NCI-H2029 treated with DMSO at 0.1 percent for 48 hours (cell line): ENCODE measurements at places on chromosomes 5 and 9.

- DNase-seq, result no peak
Observed at GRCh38 chr5:160488394-160489325, 67.0 kb downstream of the PTTG1 start.

GRCh38 chr5:139640421-139641115, 7.6 kb upstream of the CXXC5 start:
- DNase-seq, result no peak

DNA sequence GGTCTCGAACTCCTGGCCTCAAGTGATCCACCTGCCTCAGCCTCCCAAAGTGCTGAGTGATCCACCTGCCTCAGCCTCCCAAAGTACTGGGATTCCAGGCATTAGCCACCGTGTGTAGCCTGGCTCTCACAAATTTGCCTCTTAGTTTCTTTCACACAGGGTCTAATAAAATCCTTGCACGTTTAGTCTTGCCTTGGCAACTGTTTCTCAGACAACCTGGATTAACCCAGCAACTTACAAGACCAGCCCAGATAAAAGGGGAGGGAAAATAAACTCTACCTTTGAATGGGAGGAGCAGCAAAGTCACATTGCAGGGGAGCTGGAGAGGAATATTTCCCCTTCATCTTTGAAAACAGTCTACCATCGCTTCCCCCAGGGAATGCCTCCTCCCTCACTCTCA, 29.3 kb upstream of the GNA14 start:
- no peak for DNase-seq

DNA sequence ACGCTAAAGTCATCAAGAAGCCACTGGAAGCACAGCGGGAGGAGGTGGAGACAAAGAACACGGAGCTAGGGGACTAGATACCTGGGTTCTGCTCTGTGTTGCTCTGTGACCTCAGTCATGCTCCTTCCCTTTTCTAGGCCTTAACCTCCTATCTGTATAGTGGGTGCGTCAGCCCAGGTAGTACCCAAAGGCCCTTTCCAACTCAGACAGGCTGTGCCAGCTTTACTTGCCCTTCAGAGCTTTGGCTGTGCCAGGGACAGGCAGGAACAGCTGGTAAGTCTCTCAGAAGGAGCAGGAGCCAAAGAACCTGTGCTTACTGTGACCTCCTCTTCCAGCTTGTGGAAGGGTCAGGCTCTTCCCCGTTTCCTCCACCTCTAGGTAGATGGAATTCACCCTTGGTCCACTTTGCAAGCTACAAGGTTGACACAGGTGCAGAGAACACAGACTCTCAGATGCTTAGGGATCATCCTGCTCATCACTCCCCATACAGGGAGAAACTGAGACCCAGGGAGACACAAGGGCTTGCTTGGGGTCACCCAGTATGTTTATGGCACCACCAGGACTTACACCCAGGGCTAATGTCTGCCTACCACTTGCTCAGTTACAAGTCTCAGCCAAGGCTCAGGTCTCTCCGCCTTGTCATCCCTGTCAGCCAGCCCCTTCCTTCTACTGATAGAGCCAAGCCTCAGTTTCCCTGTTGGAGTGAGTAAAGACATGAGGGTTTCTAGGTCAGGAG, 1.7 kb downstream of the CCDC69 start:
- no peak for DNase-seq

DNA sequence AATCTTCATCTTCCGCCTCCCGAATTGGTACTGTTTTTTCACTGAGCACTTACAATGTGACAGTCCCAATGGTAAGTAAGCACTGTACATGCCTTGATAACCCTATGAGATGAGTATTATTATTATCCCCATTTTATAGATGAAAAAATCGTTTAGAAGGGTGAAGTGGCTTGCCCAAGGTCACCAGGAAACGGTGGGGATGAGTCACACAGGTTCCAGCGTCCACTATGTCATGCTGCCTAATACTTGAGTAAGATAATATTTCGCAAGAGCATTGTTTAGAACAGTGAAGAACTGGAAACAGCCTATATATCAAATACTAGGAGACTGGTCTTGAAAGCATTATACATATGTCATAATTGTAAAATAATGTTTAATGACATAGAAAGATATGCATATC, 12.9 kb downstream of the HAND1 start:
- no peak for DNase-seq
